ENCODE measurements at places on chromosomes 11 and 22. TPM values are rescaled to one million over a fixed set of nuclear protein-coding genes. Genes with fewer than 3 reads are reported as not detected.

The GLYAT gene
- not detected for total RNA-seq

The DDX10 gene
- total RNA-seq = 12.6 TPM

The PVALB gene
- total RNA-seq = not detected

The HNRNPUL2 gene
- 9.3 TPM for total RNA-seq

The OR51B2 gene
- not detected for total RNA-seq

The MS4A4E gene
- total RNA-seq = not detected

The ALDH3B1 gene
- total RNA-seq = 28.6 TPM

The OR8A1 gene
- not detected for total RNA-seq

The PPM1F gene
- total RNA-seq = 31.4 TPM

The MPPED2 gene
- total RNA-seq = not detected

The PRAME gene
- total RNA-seq = not detected

The AQP11 gene
- 1.1 TPM for total RNA-seq

The IFITM1 gene
- not detected for total RNA-seq

The BTBD18 gene
- total RNA-seq = not detected

The MMP11 gene
- total RNA-seq = 5.9 TPM

The LSP1 gene
- not detected for total RNA-seq

The DUSP8 gene
- total RNA-seq = 1.5 TPM

The GRM5 gene
- total RNA-seq = not detected

The MRGPRX4 gene
- not detected for total RNA-seq

The PHOX2A gene
- total RNA-seq = 0.39 TPM

The SLC35E4 gene
- total RNA-seq = 2.4 TPM

The SCUBE2 gene
- 1.6 TPM for total RNA-seq

The MPEG1 gene
- total RNA-seq = not detected

The GAL3ST1 gene
- total RNA-seq = 1.3 TPM

The SYNGR1 gene
- 44.4 TPM for total RNA-seq

The BAIAP2L2 gene
- under 0.01 TPM for total RNA-seq

The ACAT1 gene
- 21.6 TPM for total RNA-seq

Measured in placental epithelial cell (primary cell).